ENCODE measurements at places on chromosomes 16 and 17.

DNA sequence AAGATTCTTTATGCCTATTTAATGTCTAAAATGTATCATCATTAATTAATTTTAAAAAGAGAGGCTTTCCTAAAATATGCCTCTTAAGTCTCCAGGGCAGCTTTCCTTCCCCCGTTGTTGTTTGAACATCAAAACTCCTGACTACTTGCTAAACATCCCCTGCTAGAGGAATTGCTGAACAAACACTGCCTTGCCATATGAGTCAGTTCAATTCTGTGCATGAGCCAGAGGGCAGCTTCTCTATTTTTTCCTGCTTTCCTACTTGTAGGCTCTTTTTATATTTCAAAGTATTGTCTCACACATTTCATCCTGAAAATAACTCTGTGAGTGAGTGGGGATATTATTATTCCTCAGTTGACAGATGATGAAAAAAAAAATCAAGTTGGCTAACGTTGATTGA, 143.4 kb downstream of the HS3ST4 start:
- DNase-seq, result no peak

DNA sequence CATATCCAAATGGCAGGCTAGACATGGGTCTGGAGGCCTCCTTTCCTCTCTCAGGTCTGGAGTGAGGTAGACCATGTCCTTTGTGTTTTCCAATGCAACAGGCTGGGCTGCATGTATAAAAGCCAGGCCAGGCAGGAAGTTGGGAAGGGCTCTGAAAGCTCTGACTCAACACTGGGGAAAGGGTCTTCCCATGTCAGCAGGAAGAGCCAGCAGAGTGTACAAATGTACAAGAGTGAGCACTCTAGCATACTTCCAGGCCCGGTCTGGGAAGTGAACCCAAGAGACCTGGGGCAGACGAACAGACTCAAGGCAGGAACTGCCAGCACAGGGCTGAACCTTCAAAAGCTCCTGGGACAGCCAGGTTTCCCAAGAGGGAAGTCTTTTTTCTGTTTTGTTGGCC, 7.0 kb downstream of the ATPAF2 start:
- DNase-seq, result no peak

- DNase-seq, result no peak
These were observed 75.1 kb downstream of the FOXL1 start for GRCh38 chr16:86653285-86654006.

- no peak for DNase-seq
These were observed 289.6 kb upstream of the ERCC4 start for GRCh38 chr16:13630374-13630773.

DNA sequence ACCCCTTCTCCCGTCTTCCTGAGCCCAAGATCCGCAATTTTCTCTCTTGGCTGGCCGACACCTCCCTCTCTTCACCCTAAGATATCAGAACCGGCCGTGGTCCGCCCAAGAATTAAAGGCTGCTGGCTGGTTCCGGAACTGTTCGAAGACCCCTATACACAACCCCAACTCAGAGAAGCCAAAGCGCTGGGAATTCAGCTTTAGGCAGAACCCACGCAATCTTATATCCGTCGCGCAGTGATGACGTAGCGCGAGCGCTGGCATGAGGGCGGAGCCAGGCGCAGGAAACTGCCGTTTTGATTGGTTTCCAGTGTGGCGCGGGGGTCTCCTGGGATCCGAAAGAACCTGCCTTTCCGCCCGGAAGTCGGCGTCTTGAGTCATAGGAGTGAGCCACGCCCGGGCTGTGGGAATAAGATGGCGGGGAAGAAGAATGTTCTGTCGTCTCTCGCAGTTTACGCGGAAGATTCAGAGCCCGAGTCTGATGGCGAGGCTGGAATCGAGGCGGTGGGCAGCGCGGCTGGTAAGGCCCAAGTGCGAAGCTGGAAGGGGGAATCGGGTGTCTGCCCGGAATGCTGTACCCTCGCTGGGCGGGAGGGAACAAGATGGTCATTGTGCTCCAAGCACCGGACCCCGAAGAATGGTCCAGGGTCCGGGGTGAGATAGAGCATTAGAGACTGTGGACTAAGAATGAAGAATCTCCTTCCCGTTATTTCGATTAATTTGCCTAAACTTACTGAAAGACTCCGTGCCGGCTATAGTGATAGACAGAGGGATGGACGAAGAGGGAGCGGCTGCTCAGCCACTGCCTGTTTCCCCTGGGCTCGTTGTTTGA, at the start of the genes RECQL5 and SAP30BP:
RECQL5 (minus strand) TSS at position 196 of the 832 bp plus-strand sequence. CDS start 597 bp downstream, outside the sequence.
SAP30BP (plus strand) TSS at position 380 of the 832 bp plus-strand sequence; CDS start at position 415, 35 bp downstream.
- DNase-seq, result peak; percentile 91

DNA sequence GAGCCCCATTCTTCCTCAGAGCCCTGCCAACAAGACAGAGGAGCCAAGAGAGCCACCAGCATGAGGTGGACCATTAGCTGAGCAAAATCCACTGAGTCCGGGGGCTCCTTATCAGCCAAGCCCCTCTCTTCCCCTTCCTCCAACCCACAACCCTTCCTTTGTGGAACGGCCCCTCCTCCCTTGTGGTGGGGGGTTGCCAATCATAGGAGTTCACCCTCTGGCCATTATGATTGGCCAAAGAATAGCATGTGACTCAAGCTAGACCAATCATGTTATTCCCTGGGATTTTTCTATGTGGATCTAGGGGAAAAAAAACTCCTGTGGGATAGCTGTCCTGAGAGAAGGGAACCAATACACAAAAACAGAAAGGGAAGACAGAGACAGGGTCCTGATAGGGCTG, 120.5 kb downstream of the C16orf95 start:
- DNase-seq, result no peak

GRCh38 chr17:72457712-72458111, 336.9 kb downstream of the SOX9 start:
- DNase-seq, result no peak
